ENCODE measurements at places on chromosomes 7 and 10.

DNA sequence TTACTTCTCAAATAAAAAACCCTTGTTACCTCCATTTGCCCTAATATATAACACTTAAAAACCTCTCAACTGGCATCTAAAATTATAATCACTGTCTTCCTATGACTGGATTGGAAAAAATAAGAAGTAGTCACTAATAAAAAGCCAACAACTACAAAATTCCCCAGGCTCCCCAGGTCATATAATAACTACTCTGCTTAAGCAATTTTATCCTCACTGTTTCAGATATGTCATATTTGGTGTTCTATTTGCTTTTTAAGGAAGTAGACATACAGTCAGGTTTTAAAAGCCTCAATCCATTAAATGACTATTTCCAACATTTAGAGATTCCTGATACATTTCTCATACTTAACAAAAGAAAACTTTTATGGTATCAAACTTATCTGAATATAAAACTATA lies 2.4 kb downstream of the H2AZ2 start:
- no peak for DNase-seq

GRCh38 chr7:28018856-28019465 lies 161.6 kb downstream of the JAZF1 start:
- DNase-seq: no peak

GRCh38 chr10:78292982-78293865 lies 259.6 kb downstream of the RPS24 start:
- DNase-seq: no peak

DNA sequence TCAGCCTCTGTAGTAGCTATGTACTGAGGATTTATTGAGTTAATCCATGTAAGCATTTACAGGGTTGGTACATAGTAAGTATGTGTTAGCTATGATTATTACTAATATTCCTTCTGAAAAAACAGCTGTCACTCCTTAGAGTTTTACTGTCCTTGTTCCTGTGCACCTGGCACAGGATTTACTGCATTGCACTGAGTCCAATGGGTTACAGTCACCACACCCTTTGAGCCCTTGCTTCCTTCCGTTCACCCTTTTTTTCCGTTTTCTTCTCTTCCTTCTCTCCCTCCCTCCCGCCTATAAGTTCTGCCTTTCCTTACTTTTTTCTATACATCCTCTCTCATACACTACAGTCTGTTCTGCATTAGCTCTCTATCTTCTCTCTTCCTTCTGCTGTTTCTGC lies 12.5 kb upstream of the CDK6 start:
- no peak for DNase-seq

GRCh38 chr7:120639884-120640283 lies 218.1 kb downstream of the TSPAN12 start:
- no peak for DNase-seq
